ENCODE measurements at places on chromosomes 7 and 10.

DNA sequence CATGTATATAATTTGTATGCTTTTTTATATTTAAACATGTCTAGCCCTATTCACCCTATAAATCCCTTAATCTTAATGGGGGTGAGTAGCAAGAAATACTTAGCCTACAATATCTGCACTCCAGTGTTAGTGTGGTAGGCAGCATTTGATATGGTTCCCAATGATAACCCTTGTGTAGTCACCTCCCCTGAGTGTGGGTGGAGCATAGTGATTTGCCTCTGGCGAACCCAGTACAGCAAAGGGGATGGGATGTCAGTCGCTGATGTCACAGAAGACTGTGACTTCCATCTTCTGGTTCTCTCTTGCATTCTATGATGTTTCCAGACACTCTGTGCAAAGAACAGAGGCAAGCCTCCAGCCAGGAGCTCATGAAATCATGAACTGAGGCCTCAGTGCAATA is 211.2 kb downstream of the CRPPA start:
- DNase-seq: no peak

DNA sequence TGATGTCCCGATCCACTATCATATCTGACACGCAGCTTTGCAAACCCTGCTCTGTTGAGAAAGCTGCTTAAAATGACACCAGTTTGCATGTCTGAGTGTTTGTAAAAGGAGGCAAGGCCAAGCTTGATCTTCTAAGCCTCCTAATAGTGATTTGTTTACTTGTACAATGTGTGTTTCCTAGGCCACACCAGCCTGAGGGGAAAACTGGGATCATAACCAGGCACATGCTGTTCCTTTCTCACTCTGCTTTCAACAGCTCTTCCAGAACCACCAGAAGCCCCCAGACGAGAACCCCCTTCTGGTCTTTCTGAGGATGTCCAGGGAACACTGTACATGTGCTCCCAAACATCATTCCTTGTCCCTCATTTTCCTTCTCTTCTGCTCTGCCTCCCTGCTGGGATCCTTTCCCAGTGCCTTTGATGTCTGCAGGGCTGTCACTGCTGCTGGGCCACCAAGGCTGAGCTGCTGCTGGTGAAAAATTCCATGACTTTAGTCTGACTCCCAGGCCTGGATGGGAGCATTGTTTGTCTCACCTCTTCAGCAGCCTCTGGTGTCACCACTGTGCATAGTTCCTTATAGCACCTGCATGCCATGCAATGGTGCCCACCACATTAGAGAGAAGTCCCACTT is 4.0 kb upstream of the LGI1 start:
- no peak for DNase-seq

DNA sequence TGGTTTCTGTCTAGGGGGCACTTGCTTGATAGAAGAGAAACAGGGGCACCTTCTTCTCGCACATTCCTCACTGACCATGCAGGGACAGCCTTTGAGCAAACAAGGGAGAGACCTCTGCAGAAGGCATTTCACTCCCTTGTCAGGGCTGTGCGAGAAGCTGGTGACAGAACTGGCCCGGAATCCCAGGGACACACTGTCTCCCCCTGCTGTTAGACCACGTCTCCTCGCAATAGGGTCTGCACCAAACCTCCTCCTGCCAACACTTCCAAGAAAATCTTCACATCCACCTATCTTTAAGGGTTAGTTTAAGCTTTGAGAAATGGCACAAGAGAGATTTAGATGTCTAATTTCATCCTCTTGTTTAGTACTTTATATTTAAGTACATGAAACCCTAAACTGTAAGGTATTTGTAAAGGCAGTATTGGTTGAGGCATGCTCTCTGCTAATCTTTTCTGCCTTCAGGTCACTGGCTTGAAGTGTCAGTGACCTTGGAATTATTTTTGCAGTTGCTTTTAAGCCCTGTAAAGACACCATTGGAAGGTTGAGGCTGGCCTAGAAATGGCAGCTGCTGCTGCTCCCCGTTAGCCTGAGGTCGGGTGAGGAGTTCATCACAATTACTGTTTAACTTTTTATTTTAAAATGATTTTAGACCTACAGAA is 37.0 kb downstream of the RBM20 start:
- DNase-seq: no peak

DNA sequence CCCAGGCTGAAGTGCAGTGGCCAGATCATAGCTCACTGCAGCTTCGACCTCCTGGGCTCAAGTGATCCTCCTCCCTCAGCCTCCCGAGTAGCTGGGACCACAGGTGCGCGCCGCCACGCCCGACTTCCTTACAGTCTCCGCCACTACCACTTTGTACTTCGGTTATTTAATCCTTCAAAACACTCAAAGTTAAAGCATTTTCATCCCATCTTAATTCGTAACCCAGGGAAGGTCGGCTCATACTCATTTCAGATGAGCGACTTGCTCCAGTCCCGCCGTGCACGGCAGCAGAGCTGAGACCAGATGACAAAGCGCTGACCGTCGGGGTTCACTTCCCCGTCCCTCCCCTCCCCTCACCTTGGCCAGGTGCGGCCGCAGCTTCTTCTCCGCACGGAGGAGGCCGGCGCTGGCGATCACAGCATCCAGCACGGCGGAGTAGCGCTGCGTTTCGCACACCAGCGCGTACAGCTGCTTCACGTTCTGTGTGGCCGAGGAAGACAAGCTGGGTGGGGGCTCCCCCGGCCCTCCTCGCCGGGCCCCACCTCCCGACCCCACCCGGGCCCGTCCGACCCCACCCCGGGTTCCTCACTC is 457 bp downstream of the NSUN5 start:
- no peak for DNase-seq

DNA sequence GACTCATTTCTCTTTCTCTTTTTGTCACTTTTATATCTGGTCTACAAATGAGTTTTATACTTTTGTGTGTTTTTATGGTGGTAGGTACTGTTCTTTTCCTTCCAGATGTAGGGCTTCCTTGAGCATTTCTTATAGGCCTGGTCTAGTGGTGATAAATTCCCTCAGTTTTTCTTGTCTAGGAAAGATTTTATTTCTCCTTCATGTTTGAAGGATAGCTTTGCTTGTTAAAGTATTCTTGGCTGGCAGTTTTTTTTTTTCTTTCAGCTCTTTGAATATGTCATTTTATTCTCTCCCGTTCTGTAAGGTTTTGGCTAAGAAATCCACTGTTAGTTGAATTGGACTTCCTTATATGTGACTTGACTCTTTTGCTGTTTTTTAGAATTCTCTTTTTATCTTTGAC is 292.7 kb downstream of the RPS24 start:
- DNase-seq: no peak

DNA sequence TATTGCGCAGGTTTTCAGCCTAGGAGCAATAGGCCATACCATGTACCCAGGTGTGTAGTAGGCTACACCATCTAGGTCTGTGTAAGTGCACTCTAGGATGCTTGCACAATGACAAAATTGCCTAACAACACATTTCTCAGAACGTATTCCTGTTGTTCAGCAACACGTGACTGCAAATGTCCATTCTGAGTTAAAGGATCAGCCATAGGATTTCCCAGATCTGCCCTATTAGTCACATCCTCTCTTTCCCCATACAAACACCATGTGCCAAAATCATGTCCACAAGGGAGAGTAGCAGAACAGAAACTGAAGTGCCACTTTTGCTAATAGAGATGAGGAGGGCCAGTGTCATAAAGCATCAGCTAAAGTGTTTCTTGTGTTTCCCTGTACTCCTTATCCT is 42.6 kb upstream of the AMPH start:
- no peak for DNase-seq

GRCh38 chr7:108142675-108143259 is 12.6 kb upstream of the LAMB4 start:
- DNase-seq: no peak

DNA sequence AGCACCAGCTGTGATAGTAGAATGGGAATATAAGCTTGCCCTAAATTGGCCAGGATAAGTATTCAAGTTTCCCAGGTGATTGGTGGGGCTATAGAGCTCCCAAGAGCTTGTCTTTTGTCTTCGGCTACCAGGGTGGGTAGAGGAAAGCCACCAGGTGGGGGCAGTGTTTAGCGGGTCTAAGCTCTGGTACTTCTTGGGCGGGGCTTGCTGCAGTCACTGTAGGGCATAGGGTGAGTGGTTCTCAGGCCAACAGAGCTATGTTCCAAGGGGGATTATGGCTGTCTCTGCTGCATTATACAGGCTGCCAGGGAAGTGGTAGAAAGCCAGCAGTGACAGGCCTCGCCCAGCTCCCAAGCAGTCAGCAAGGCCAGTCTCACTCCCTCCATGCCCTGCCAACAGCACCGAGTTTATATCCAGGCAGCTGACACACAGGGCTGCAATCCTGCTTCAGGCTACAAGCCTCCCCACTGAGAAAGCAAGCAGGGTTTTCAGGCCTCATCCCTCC is 110.7 kb downstream of the ZNF467 start:
- DNase-seq: peak; percentile 4

DNA sequence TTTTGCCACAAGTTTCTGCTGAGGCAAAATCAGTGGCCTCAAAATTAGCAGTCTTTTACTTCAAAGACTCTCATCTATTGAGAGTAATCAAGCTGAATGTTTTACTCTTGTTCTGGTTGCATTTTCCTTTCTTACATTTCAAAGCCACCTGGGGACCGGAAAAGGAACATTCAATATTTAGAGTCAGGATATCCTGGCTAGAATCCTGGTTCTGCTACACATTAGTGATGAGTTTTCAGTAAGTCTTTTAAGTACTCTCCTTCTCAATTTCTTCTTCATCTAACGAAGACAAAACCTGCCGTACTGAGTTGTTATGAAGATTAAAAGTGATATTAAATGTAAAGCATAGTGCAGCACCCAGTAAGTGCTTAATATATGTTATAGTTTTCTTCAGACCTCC is 52.5 kb downstream of the LAMB4 start:
- no peak for DNase-seq

DNA sequence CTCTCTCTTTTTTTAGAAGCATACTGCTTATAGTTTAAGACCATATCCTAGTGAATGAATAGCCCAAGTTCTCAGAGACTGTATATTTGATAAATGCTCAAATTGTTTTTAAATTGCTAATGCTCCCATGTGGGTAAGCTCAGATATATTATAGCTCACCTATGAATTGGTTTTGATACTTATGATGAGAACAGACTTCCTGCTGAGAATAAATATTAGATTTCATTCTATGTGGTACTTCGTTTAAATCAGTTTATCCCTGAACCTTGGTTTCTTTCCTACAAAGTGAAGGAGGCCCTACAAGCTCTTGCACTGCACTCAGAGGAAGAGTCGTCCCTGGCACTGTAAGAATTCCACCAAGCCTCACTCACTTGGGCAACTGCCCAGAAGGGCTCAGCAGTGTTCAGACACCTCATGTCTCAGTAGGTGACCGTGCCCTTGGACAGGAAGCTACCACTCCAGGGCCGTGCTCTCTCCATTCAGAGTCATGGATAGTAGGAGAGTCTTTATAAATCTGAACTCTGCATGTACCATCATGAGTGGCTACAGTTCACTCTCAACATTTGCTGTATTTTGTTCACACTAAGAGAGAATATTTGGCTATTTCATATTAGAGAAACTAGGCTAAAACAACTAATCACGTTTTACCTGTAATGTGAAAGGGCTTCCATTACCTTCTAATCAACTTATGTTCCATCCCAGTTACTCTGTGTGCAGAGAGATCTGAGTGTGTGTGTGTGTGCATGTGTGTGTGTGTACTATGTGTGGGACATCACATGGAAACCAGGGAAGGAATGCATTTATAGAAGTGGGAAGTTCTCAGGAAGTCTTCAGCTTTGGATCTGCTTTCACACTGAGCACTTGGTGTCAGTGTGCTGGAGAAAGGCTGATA is 93.8 kb downstream of the PTPRE start:
- no peak for DNase-seq

GRCh38 chr10:133069033-133069525 is 18.6 kb upstream of the ADGRA1 start:
- no peak for DNase-seq

- DNase-seq: no peak
These were observed 14.6 kb upstream of the LFNG start for GRCh38 chr7:2504889-2505375.

GRCh38 chr7:18202315-18203045 is 174.8 kb upstream of the PRPS1L1 start:
- no peak for DNase-seq

DNA sequence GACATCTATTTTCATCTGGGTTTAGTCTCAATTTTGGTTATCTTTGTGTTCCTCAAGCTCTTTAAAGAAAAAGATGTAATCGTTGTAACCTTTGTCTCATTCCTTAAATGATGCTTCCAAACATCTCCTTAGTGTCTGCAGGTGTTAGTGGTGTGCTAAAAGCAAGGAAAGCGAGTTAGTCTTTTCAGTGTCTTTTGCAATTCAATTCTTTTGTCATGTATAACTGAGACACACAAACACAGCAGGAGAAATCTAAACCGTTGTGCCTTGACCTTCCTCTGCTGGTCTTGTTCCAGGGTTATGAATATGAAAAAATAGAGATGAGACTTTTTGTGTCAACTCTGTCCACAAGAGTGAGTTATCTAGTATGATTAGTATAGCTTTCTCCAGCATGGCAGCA is 40.7 kb downstream of the PIK3CG start:
- DNase-seq: no peak

DNA sequence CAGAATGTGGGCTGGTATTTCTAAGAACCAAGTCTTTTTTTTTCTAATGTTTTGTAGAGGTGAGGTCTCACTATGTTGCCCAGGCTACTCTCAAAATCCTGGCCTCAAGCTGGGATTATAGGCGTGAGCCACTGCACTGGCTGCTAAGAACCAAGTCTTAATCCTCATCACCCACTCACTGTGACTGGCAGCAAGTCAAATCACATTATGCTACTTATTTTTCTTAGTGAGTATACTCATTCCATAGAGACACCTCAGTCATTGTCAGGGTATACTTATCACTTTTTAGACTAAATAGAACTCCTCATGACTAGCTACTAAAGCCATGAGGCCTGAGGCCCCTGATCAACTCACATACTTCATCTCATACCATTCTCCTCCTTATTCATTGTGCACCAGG is 116.1 kb downstream of the STRA8 start:
- no peak for DNase-seq

DNA sequence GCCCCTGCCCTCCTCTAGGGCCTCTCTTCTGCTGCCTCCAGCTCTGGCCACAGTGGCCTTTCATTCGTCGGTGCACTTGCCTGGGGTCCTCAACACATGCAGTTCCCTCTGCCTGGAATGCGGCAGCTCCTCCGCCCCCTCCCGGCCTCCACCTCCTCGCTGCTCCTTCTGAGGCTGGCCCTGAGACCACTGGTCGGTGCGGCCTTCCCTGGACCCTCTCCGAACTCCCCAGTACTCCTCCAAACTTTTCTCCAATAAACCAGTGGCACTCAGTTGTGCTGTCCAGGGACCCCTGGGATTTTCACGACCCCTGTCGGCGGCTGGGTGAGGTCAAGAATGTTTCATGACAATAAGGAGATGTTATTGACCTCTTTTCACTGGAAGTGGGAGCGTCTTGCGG is 53.5 kb downstream of the BMS1 start:
- no peak for DNase-seq

- DNase-seq: no peak
These were observed 1.9 kb upstream of the TMEM178B start for GRCh38 chr7:141071855-141072547.

- peak; percentile 29 for DNase-seq
These were observed 597 bp downstream of the APBB1IP start for GRCh38 chr10:26438534-26439341.

All from bone marrow (tissue), 2 donors.